Renal cortical epithelial cell (primary cell): ENCODE measurements at places on chromosomes 5 and 9. TPM values are rescaled to one million over a fixed set of nuclear protein-coding genes. Genes with fewer than 3 reads are reported as not detected.

DNA sequence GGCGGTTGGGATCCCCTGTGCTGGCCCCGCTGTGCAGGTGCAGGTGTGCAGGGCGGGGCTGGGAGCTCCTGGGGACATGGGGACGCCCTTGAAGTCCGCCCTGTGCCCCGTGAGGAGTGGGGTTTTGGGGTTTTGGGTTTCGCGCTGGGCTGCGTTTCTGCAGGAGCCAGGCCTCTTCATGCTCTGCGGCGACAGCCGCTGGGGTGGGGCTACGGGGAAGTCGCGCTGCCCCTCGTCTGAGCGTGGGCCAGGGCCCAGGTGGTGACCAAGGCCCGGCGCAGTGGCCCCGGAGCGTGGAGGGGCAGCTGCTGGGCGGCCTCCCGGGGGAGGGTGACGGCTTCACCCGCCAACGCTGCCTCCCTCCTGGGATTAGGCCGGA, 47.8 kb upstream of the IRX4 start:
- no peak for DNase-seq

- DNase-seq: no peak
Observed at GRCh38 chr5:96743805-96744204, 63.9 kb downstream of the ERAP1 start.

DNA sequence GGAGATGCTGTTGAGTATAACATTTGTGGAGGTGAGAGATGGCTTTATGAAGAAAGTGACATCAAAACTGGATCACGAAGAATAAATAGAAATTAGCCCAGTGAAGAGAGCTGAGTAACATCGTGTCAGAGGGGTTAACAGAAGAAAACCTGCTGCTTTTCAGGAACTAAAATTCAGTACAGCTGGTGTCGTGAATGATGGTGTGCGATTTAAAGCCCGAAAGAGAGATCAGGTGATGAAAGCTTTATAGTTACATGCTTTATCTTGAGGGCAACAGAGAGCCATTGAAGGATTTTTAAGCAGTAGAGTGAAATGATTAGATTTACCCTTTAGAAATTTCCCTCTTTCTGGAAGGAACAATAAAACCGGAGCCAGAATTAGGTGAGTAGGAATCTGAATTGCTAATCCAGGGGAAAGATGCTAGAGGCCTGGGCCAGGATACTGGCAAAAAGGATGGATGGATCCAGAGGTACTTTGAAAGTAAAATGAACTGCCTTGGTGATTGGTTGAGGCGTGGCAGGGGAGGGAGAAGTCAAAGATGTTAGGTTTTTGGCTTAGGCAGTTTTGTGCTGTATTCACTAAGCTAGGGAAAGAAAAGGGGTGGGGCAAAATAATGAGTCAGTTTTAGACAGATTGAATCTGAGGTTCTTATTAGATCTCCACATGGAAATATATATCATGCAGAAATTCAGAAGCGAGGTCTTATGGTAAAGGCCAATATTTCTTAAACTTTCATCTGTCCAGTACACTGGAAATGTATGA, 3.4 kb downstream of the LRRC70 start:
- no peak for DNase-seq

AQP3 gene
- 0.35 and 4.4 TPM in 2 replicates for total RNA-seq

GRCh38 chr9:127987103-127987614, 6.4 kb upstream of the EEIG1 start:
- peak; percentile 94 for DNase-seq

PTPRD gene
- 38.2 and 85.4 TPM in 2 replicates for total RNA-seq

MEIKIN gene
- total RNA-seq: not detected in 2 replicates

SH3RF2 gene
- total RNA-seq: 7.6 and 8.1 TPM in 2 replicates

GRCh38 chr5:35859101-35859661, 2.5 kb downstream of the IL7R start:
- DNase-seq: peak; percentile 65

GRXCR2 gene
- total RNA-seq: not detected in 2 replicates

- DNase-seq: peak; percentile 87
Observed at GRCh38 chr5:68534131-68534940, 318.8 kb downstream of the PIK3R1 start.

WHRN gene
- 0.52 and 5.2 TPM in 2 replicates for total RNA-seq

DMRT3 gene
- not detected in 2 replicates for total RNA-seq

GRCh38 chr5:11809407-11809806, 94.8 kb downstream of the CTNND2 start:
- DNase-seq: no peak

DNA sequence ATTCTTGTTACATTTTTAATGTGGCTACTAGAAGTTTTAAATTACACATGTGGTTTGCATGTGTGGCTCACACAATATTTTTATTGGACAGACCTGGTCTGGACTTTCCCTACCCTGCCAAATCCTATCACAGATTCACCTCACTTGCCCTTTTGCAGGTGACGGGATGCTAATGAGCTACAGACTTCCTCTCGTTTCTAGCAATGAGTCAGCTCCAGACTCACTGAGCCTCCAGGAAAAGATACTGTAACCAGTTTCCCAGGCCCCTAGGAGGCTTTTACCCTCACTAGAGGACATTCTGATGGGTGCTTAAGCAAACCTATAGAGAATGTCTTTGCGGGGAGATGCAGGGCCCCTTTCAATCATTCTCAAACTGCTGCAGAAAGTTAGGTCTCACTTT, 135.4 kb downstream of the WDR41 start:
- peak; percentile 80 for DNase-seq

DNA sequence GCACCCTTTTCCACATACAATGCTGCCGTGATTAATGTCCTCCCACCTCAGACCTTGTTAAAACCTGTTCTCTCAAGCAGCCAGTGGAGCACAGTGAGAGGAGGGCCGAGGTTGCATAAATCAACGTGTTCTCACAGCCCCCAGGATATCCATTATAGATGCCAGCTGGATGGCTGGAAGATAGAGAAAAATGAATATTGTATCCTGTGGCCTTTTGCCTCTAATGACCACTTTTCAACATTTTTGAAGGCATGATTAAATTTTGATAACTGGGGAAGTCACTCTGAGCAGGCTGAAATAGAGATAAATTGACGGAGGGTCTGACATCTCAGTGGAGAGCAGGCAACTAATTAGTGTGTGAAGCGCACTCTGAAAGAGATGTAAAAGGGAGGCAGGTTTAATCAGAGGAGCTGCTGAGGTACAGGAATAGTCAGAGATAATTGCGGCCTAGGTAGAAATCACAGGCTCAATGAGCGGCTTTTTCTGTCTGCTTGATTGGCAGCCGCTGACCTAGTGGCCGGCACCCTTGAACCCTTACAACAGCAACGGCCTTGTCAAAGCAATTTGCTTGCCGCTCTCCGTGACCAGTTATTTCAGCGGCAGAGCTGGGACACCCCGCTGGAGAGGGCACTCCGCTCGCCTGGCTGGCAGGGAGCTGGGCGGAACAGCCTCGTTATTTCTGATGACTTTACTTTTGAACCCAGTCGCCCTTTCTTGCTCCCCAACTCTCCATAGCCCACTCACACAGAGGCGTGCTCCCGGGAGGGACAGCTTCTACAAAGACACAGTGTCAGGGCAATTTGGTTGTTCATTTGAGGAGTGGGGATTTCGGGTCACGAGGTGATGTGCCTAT, 560.7 kb downstream of the PSAT1 start:
- no peak for DNase-seq

RASGRF2 gene
- 10.6 and 34.2 TPM in 2 replicates for total RNA-seq

DNA sequence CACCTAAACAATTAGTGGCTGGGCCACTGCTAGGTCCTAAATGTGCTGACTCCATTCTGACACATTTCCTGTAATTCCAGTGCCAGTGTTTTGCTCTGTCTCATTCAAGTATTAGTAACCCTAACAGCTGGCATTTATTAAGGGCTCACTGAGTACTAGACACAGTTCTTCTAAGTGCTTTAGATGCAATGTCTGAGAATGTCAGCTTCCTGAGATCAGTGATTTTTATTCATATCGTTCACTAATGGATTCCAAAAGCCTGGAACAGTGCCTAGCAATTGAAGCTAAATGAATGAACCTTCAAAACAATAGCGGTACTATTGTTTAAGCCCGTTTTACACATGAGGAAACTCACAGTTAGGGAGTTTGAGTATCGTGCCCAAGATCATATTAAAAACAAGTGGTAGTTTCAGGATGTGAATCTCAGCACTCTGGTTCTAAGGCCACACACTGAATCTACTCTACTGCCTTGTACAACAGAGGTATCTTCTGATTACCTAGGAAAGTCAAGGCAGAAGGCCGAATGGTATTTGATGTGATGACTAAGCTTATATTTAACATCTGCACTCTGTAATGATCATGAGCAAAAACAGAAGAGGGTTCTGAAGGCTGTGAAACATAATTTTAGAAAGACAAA, 304.0 kb downstream of the PJA2 start:
- peak; percentile 80 for DNase-seq

PAEP gene
- not detected in 2 replicates for total RNA-seq

- no peak for DNase-seq
Observed at GRCh38 chr9:124345063-124345462, 70.2 kb downstream of the PSMB7 start.

ZNF454 gene
- total RNA-seq: 0.69 and 4.4 TPM in 2 replicates

SIT1 gene
- total RNA-seq: not detected in 2 replicates

DNA sequence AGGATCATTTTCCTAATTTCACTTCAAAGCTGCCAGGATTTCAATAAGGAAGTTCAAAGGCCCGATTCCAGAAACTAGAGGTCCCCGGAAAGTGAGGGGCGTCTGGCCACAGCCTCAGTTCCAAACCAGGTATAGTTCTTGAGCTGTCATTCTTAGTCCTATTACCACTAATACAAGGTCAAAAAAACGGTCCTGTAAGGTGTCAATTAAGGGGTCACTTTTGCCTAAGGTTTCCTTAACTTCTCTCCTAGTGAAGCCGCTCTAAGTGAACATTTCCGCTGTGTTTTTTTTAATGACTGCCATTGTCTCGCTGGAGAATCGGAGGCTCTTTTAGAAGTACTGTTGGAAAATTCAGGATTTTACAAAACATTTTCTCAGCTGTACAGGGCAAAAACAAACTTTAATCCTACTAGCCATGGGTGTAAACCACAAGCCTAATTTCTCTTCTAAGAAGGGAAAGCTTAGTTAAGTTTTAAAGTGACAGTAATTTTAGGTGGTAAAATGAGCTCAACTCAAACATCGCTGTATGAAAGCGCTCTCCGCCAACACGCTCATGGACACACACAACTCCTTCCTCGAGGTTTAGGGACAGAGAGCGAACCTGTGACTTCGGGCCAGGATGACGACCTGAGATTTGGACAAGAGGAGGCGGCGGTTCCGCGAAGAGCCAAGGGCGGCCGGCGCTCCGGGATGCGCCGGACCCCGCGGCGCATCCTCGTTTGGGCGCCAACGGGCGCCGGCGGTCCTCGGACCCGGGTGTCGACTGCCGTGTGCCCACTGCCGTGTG, 76.7 kb upstream of the IFNE start:
- no peak for DNase-seq

DNA sequence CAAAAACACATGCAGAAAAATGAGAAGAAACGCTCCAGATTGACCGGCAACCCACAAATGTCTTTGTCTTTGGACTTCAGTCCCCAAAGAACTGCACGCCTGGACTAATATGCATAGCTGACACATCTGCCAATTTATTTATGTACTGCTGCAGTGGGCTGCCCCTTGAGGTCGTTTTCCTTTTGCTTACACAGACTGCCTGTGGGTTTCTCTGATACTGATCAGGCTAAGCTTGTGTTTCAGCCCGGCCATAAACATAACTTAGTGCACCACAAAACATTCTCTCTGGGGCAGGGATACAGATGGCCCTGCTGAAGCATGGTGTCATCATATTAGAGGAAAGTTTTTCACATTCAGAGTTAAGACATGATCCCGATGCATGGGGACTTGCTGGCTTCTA, 75.4 kb downstream of the NUDT12 start:
- no peak for DNase-seq

- DNase-seq: no peak
Observed at GRCh38 chr5:43304525-43304924, 8.7 kb downstream of the HMGCS1 start.

CCL19 gene
- total RNA-seq: not detected in 2 replicates

DNA sequence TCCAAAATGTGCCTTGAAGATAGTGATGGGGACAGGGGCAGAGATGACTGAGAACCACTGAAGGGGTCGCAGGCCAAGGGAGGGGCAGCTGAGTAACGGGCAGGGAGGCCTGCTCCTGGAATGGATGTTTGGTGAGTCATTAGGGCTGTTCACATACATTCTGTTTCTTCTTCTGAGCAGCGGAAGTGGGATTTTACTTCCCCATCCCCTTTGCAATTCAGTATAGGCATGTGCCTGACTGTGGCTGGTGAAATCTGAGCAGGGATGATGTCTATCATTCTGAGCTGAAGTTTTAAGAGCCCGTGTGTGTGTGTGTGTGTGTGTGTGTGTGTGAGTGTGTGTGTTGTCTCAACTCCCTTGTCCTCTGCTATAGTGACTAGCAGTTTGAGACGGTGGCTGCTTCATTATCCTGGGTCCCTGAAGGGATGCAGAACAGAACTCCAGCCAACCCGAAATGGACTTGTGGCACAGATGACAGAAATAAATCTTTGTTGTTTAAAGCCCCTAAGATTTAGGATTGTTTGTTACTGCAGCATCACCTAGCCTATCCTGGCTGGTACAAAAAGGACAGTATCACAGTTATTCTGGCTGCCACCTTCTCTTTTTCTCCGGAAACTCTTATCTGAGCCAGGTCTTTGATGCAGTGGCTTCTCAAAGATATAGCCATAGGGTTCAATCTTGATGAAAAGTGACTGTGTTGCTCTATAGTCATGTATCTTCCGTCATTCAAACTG, 29.2 kb upstream of the TGFBI start:
- peak; percentile 56 for DNase-seq

GRCh38 chr9:4864234-4864661, 71.5 kb downstream of the RCL1 start:
- no peak for DNase-seq

- peak; percentile 10 for DNase-seq
Observed at GRCh38 chr9:132694144-132694543, 23.9 kb downstream of the GTF3C4 start.

DNA sequence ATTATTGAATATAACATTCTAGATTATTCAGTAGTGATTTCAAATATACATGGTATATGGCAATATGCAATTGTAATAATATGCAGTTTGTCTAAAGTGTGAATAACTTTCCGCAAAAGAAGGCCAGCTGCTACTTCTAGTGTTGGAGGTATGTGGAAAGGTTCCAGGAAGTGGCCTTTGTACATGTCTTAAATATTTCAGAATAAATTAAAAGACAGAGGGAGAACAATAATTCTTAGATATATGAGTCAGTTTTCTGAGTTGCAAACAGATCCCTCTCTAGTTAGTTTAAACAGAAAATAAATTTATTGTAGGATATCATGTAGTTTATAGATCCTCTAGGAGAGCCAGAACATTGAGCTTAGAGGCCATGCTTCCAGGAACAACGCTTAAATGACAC, 210.8 kb upstream of the ELL2 start:
- peak; percentile 60 for DNase-seq
